ENCODE measurements at places on chromosomes 4 and X. TPM values are rescaled to one million over a fixed set of nuclear protein-coding genes. Genes with fewer than 3 reads are reported as not detected.
A peak's percentile ranks its signal among the peaks of the same experiment; 100 is the strongest.

The STS gene
- total RNA-seq: 0.95 TPM

DNA sequence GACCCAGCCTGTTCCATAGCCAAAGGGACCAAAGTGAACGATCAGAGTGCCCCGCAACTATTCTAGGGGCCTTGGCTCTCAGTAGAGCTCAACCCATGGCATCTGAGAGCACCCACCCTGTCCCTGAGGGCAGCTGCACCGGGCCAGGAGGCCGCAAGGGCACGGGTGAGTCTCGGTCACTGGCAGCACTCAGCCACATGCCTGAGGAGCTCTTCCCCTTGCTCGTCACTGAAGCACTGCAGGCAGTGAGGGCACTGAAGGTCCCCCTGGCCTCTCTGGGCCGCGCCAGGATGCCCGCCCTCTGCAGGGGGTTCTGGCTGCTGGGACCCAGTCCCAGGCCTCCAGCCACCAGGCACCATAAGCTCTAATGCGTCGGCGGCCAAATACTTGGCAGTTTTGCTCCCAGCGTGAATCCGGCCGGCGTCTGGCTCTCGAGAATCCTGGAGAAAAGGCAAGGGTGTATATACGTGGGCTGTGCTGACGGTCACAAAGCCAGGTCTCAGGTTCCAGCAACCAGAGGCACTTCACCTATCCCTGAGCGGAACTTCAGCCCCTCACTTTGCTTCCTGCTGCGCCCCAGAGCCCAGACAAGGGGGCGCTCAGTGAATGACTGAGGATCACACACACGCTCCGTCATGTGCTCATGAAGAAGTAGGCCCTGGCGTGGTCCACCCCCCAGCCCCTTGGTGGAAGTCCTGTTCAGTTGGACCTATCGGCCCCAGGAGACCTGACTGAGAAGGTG, 13.9 kb downstream of the TNIP2 start:
- peak; percentile 39 for DNase-seq

DNA sequence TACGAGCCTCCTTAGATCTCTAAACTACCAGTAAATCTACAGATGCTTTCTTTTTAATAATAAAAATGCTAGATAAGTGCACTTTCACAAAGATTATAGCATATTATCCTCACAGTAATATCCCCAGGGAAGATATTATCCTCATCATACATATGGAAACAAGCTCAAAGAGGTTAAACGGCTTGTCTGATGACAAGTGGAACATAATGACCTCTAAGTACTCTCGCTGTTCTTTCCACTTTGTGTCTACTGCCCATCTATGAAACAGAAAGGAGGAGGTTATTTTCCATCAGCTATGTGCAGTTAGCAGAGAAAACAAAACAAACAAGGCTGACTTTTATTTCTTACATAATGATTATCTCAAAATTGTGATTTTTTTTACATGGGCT, 42.8 kb upstream of the PRDM8 start:
- DNase-seq: no peak

DNA sequence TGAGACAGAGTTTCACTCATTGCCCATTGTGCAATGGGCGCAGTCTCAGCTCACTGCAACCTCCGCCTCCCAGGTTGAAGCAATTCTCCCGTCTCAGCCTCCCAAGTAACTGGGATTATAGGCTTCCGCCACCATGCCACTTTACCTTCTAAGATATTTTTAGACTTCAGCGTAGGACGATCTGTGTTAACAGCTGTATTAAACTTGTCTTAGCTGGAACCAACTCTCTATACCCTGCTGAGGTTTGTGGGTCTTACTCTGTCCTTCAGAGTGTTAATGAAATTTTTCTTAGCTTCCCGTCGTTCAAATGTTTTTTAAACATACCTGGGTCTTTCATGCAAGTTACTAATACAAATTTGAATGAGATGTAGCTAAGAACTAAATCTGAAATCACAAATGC, 14.7 kb downstream of the TMEM165 start:
- no peak for DNase-seq

DNA sequence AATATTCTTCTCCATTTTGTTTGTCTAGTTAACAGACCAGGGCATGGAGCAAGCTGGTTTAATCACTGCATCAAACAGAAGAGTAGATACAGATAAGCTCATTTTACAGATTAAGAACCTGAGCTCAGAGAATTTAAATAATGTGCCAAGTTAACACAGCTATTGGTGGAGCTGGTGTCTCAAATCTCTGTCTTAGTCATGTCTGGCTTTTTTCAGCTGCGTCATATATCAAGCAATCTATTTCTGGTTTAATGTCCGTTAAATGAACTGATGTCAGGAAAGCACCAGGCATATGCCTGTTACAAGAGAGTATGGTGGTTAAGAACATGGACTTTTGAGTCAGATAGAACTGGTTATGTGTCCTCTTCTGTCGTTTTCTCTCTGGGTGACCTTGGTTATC, 79.8 kb upstream of the ADGRA3 start:
- DNase-seq: no peak

DNA sequence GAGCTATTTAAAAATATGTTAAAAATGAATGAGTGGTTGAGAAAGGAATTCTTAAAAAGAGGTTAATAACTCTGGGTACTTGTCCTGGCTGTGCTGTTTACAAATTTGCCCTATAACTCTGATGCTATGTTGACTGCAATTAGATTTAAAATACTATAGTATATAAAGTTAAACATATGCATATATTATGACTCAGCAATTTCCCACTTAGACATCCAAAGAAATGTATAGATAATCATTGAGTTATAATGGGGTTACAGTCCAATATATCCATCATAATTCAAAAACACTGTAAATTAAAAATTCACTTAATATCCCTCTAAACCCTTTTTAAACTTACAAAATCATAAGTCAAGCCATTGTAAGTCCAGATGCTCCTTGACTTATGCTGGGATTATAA, 430.3 kb downstream of the PACRGL start:
- no peak for DNase-seq

The SSX1 gene
- not detected for total RNA-seq

The TMEM35A gene
- 0.92 TPM for total RNA-seq

DNA sequence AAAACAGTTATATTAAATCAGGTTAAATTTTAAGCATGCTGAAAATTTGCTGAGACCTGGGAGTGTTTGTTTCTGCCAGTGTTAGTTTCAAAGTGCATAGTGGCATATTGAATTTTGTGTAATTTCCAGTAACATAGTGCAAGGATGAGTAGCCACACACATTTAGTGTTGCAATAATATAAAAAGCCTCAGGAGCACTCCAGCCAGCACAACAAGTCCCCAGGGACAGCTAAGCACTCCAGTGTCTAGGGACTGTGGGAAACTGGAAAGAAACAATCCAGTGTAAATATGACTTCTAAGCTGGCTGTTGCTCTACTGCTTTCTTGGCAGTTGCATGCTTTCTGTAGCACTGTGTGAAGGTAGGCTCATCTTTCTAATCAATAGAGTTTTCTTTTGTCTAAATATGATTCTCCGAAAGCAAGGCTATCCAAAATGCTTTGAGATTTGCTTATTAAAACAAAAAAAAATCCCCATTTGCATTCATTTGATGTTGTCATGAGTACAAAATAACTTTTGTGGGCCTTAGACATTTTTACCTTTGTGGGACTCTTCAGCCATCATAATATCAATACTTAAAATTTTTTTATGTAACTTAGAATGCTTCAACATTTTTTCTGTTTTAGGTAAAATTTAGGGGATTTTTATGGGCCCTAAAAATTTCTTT, 24.2 kb upstream of the CXCL2 start:
- no peak for DNase-seq

The WDR13 gene
- 76.8 TPM for total RNA-seq

GRCh38 chr4:8182858-8183725, 16.0 kb upstream of the SH3TC1 start:
- no peak for DNase-seq

The SYTL5 gene
- total RNA-seq: not detected

- no peak for DNase-seq
Observed at GRCh38 chr4:93313197-93313596, 515.4 kb upstream of the ATOH1 start.

GRCh38 chr4:82948647-82949204, 48.2 kb downstream of the THAP9 start:
- DNase-seq: no peak

- no peak for DNase-seq
Observed at GRCh38 chr4:95831166-95831565, 8.7 kb upstream of the PDHA2 start.

GRCh38 chr4:58564695-58565475, 1454.7 kb upstream of the IGFBP7 start:
- no peak for DNase-seq

DNA sequence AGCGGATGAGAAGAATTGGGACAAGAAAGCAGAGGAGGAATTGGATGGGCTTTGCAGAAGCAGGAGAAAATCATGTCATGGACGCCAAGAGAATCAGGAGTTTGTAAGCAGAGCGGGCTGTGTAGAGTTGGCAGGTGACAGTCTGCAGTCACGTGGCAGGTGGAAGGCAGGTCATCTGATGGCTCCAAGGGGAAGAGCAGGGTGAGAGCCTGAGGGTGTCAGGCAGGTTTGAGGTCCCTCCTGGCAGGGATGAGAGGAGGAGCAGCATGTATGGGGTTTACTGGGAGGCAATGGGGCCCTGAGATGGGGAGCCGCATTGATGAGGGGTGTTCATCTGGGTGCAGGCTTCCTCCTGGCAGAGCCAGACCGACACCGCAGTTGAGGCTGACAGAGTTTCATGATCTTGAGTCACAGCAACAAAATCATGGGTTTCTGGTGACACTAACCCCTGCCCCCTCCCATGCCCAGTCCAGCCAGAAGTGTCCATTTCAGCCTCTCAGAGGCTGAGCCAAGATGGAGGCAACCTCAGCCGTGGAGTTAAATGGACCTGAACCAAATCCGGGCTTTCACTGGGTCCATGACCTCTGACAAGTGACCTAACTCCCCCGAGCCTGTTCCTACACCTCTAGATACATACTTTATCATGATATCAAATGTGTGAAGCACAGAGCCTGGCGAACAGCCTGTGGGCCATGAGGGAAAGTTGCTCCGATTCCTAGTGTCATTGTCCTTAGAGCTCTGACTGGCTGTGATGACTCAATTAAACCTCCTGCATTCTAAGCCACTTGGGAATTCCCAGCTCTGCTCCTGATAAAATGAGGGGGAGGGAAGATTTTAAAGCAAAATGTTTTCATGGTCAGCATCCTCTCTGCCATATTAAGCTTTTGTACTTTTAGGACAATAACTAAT, 36.1 kb downstream of the EVC start:
- no peak for DNase-seq

- DNase-seq: no peak
Observed at GRCh38 chrX:45200741-45201234, at the start of gene DIPK2B. TSS of gene DIPK2B (minus strand) at chrX:45200876. CDS start at chrX:45200826, 50 bp downstream.

DNA sequence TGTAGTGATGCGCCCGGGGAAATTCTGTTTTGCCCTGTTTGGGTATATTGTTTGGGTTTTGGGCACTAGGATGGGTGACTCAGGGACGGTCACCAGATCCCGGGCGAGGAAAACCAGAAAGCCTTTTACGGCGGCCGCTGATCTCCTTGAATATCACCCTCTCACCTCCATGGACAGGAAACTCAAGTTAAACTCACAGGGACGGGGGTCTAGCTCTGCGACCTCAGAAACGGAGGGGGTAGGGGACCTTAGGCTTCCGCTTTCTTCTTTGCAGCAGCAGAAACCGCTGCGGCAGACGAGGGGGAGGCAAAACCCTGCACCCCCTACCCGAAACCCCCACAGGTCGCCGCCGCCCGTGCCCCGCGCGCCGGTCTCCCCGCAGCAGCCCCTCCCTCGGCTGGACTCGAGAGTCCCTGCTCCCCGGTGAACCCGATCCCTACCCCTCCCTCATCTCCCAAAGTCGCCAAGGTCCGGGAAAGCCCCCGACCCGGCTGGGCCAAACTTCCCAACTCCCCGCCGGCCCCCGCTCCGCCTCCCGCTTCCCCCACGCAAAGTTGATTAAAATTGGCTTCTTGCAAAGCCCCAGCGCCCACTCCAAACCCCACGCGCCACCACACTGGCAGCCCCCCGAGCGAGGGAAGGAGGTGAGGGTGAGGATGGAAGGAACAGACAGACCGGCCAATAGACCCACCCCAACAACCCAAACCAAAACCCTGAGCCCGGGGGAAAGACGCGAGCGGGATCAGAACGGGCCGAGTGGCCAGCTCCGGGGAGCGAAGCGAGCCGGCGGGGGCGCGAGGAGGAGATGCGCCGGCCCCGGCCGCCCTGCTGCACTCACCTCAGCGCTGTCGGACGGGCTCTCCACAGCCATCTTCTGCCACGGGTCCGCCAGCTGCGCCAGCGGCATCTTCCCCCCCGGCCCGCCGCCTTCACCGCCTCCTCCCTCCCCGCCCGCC, 705 bp downstream of the RPS6KA3 start:
- peak; percentile 33 for DNase-seq

DNA sequence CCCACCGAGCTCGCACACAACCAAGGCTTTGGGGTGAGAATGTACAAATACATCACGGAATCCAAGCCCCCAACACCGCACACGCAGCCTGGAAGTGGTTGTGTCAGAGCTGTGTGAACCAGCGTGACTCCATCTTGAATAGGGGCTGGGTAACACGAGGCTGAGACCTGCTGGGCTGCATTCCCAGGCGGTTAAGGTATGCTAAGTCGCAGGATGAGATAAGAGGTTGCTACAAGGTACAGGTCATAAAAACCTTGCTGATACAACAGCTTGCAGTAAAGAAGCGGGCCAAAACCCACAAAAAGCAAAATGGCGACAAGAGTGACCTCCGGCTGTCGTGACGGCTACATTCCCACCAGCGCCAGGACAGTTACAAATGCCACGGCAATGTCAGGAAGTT, 258.4 kb downstream of the DHRSX start:
- no peak for DNase-seq

DNA sequence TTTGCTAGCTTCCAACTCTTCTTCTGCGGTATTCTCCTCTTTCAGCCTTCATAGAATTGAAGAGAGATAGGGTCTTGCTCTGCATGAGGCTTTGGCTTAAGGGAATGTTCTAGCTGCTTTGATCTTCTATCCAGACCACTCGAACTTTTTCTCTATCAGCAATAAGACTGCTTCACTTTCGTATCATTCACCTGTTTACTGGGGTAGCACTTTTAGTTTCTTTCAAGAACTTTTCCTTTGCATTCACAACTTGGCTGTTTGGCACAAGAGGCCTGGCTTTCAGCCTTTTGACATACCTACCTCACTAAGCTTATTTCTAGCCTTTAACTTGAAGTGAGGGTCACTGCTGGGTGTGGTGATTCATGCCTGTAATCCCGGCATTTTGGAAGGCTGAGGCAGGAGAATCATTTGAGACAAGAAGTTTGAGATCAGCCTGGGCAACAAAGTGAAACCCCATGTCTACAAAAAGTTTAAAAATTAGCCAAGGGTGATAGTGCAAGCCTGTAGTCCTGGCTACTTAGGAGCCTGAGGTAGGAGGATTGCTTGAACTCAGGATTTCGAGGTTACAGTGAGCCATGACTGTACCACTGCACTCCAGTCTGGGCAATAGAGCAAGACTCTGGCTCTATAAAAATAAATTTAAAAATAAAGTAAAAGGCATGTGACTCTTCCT, 47.1 kb upstream of the HPGDS start:
- DNase-seq: no peak

GRCh38 chrX:16484338-16484737, 165.6 kb upstream of the S100G start:
- no peak for DNase-seq
